Adrenal gland (tissue), 19 donors: ENCODE measurements at places on chromosomes 13 and 19. TPM values are rescaled to one million over a fixed set of nuclear protein-coding genes. Genes with fewer than 3 reads are reported as not detected.

Gene KLHL1
- total RNA-seq: 0.28 TPM

Gene OR7D4
- not detected for total RNA-seq

Gene SHISA7
- 0.49 TPM for total RNA-seq

Gene ZNF136
- total RNA-seq: 15.1 TPM

Gene NLRP5
- not detected for total RNA-seq

Gene ZNF229
- total RNA-seq: 8.3 TPM

Gene OR7A5
- not detected for total RNA-seq

Gene GAPDHS
- total RNA-seq: not detected

GRCh38 chr19:16001481-16002312, 52.9 kb downstream of the OR10H4 start:
- no peak for DNase-seq

DNA sequence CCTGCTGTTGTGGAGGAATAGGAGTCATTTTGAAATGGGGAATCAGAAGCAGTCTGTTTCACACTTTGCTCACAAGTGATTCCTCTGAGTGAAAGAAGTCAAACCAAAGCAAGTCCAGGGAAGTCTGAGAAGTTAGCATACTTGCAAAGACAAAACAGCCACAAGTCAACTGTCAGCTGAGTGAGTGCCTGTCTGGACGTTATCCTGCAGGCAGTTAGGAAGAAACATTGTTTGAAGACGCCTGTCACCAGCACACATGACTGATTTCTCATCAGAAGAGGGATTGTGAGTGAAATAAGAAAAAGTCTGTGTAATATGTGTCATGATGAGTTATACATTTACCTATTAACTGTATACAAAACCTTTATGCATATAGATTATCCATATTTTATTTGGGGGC, 153.5 kb downstream of the KCNRG start:
- no peak for DNase-seq

- no peak for DNase-seq
Measured at GRCh38 chr13:28411831-28412353, 83.0 kb downstream of the FLT1 start.

DNA sequence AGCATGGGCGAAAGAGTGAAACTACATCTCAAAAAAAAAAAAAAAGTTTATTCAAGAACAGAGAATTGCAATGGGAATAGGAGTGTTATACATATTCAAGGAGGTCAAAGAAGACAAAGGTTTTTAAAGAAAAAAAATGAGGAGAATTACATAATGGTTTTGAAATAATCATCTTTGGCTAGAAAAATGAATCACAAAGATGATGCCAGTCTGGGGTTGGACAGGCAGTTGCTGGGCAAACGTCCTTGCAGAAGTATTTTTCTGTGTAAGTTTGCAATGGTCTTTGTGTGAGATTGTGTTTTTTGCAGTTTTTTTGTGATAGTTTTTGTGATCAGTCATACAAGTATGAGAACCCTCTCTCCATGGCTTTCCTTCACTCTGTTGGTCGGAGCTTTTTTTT, 23.7 kb downstream of the LYPD3 start:
- DNase-seq: no peak

GRCh38 chr13:95641291-95642027, 3.0 kb downstream of the DZIP1 start:
- no peak for DNase-seq

- no peak for DNase-seq
Measured at GRCh38 chr19:29798774-29799497, 12.9 kb upstream of the CCNE1 start.

DNA sequence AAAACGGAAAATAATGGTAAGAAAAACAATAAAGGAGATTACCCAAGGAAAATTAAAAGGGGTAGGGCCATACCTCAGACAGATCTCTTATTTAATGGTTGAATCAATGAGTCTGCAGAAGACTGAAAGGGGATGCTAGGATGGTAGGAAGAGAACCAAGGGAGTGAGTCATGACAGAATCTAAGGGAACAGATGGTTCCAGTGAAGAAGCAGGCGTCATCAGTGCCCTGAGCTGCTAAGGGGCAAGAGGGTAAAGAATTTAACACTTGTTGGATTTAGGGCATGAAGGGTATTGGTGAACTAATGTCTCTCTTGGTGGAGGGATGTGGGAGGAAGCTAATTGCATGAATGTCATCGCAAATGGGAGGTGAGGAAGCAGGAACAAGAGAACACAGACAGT, 329.2 kb upstream of the TSHZ3 start:
- no peak for DNase-seq

GRCh38 chr13:83229574-83230305, 652.5 kb downstream of the SLITRK1 start:
- DNase-seq: no peak

- DNase-seq: no peak
Measured at GRCh38 chr13:29956853-29957252, 106.4 kb upstream of the UBL3 start.

DNA sequence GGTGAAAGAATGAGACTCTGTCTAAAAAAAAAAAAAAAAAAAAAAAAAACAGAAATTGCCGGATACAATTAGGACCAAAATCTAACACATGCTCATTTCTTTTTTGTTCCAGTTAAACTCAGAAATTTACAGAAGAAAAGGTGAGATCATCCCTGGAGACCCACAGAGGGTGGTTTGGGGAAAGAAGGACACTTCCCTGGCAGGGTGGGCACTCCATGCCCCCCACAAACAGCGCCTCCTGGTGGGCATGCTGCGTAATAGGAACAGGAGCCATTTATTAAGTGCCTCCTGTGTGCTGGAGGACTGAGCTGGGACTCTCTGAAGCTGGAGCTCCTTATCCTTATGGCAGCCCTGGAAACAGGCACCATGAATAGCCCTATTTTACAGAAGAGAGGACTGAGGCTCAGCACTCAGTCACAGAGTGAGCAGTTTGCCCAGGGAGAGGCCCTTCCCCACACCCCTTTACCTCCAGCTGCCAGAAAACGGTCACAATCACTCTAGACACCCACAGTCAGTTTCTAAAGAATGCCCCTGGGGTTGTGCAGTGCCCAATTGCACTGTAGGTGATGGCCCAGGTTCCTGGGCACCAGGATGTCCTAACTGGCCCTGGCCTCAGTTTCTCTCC, 10.1 kb downstream of the C19orf38 start:
- DNase-seq: no peak

- DNase-seq: no peak
Measured at GRCh38 chr13:25867038-25867437, 184.8 kb downstream of the SHISA2 start.
